ENCODE measurements at places on chromosomes 12 and 14. TPM values are rescaled to one million over a fixed set of nuclear protein-coding genes. Genes with fewer than 3 reads are reported as not detected.

The WSCD2 gene
- not detected for total RNA-seq

The MYF5 gene
- total RNA-seq: not detected

The FAIM2 gene
- not detected for total RNA-seq

The DHH gene
- total RNA-seq: not detected

The TMTC1 gene
- 0.11 TPM for total RNA-seq

The KRT77 gene
- not detected for total RNA-seq

The CLEC2D gene
- 1.0 TPM for total RNA-seq

The TBC1D30 gene
- total RNA-seq: 7.4 TPM

The CYP27B1 gene
- total RNA-seq: 0.17 TPM

The SETD3 gene
- 36.6 TPM for total RNA-seq

The NEMP1 gene
- 19.0 TPM for total RNA-seq

The PRB2 gene
- total RNA-seq: not detected

The COQ5 gene
- total RNA-seq: 50.4 TPM

The GARIN6 gene
- total RNA-seq: not detected

The LHX5 gene
- total RNA-seq: not detected

The KLRG1 gene
- 2.3 TPM for total RNA-seq

The CLEC1B gene
- total RNA-seq: not detected

The ZC2HC1C gene
- not detected for total RNA-seq

The TAS2R46 gene
- not detected for total RNA-seq

The AICDA gene
- total RNA-seq: not detected

The KRT75 gene
- total RNA-seq: not detected

The PLEKHD1 gene
- not detected for total RNA-seq

Measured in HT1080 (cell line).